ENCODE measurements at places on chromosomes 4 and X.

- no peak for DNase-seq
Observed at GRCh38 chr4:7161721-7162214, 30.6 kb upstream of the SORCS2 start.

DNA sequence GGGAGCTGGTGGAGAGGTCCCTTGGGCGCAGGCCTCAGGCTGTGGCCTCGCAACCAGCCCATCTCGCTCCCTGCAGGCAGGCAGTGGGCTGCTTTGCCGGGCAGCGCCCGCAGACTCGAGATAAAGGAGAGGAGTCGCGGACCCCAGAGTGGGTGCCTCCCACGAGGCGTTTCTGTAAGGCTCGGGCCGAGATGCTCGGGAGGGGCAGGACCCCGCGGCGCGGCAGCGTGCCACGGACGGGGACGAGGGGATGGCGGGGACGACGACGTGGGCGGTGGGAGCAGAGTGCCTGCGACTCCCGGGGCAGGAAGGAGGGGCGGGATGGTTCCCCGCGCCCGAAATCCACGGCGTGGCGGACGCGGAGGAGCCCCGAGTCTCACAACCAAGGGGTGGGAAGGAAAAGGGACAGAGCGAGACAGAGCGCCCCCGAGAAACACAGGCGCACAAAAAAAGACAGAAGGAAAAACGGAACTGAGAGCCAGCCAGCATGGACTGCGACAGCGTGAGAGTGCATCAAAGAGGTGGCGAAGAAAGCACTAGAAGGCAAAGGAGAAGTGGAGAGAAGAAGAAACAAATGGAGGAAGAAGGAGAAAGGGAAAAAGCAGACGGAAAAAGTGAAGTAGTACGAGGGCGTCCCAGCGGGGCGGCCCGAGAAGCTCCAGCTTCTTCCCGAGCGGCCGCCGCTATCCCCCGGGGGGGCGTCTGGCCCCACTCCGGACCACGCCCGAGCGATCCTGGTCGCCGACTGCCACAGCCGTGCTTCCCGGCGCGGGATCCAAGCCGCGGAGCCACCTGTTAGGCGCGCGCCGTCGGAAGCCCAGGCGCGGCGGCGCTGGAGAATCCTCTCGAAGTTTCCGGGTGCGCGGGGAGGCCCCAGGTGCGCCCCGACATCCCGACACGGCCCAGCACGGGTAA, 1.5 kb downstream of the BEND4 start:
- no peak for DNase-seq

GRCh38 chr4:139692309-139693012, 26.8 kb downstream of the MGST2 start:
- DNase-seq, result no peak

DNA sequence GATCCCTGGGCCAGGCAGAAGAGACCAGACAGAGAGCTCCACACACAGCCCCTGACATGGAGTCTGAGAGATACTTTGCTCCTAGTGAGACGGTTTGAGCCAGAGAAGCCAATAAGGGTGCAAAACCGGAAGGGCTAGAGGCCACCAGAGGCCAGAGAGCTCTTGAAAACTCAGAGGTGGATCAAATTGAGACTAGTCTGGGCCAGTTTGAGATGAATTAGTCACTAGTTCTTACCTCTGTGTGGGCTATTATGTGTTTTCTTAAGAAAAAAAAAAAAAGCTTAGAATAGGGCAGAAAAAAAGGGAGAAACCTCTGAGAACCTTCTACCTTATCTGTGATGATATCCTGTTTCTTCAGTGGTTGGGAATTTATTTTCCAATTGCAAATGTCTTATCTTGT, 110.4 kb upstream of the EDNRA start:
- no peak for DNase-seq

- DNase-seq, result no peak
Observed at GRCh38 chr4:123345137-123345934, 51.3 kb upstream of the SPRY1 start.

DNA sequence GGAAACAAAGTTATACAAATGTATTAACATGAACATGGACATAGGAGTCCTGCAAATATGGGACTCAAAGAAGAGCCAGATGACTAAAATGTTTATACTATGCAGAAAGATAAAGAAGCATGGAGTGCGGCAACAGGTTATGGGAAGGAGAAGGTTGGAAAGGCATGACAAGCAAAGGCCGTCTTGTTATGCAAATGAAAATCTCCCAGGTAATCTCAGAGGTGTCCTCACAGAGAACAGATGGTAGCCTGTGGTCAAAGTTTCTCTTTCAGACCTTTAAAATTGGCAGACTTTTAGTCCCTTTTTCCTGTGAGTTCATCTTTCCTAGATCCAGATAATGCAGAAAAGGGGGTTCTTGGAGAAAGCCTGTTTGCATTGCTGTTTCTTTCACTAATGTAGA, 116.4 kb upstream of the BEND4 start:
- no peak for DNase-seq

- no peak for DNase-seq
Observed at GRCh38 chr4:185304541-185304940, 91.2 kb downstream of the LRP2BP start.

GRCh38 chr4:140256941-140257340, 103.0 kb upstream of the MAML3 start:
- DNase-seq, result no peak

GRCh38 chrX:132217203-132218073, 1.8 kb downstream of the RAP2C start:
- peak; percentile 17 for DNase-seq

- DNase-seq, result no peak
Observed at GRCh38 chr4:13558881-13559280, 14.6 kb upstream of the NKX3-2 start.

GRCh38 chr4:120765260-120765680, 157.3 kb downstream of the PRDM5 start:
- DNase-seq, result no peak

GRCh38 chrX:14690553-14690952, 161.2 kb downstream of the GLRA2 start:
- no peak for DNase-seq

GRCh38 chr4:101066626-101067170, 280.6 kb downstream of the PPP3CA start:
- no peak for DNase-seq

GRCh38 chr4:82691431-82691830, 107.2 kb downstream of the SCD5 start:
- no peak for DNase-seq

GRCh38 chr4:6672131-6672530, 21.5 kb upstream of the S100P start:
- DNase-seq, result no peak

DNA sequence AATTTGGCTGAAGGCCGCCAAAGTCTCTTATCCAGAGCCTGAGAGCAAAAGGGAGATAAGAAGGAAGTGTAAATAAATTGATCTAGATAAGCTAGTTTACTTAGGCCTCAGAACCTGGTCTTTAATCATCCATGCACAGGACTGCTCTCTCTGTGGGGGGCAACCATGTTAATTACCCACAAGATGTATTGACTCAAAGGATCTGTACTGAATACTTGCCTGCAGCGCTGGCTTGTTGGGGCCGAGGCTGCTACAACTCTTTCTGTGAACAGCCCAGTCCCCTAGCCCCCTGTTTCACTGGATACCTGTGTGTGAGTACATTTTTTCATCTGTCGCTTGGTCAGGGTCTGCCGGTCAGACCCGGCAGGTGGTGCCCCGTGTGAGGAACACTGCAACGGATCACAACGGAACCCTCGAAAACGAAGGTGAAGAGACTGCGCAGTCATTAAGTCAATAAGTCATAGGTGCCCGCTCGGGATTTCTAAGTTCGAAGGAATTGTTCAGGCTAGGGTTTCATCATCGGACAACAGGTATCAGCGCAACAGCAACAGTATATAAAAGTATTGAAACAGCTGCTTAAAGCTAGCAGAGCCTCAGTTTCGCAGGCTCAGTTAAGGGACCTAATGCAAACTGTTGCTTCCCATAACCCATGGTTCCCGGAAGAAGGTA, 8.3 kb downstream of the MAGEA11 start:
- no peak for DNase-seq

- DNase-seq, result no peak
Observed at GRCh38 chrX:120759685-120760084, 116.0 kb downstream of the CT47B1 start.

DNA sequence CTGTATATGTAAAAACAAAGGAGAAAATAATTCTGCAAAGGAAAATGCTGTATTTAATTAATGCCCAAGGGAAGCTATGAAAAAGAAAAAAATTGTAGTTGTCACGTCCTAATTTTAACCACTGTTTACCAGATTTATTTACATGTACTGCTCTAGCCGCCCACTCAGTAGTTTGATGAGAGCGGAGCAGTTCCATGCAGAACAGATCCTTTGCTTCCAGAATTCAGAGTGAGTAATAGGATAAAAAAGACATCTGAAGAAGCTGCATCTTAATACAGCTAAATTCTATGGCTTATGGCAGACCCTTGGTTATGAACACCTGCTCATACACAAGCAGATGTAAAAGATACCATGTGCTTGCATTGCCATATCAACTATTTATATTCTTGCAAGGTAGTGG, 287.0 kb downstream of the GASK1B start:
- no peak for DNase-seq

DNA sequence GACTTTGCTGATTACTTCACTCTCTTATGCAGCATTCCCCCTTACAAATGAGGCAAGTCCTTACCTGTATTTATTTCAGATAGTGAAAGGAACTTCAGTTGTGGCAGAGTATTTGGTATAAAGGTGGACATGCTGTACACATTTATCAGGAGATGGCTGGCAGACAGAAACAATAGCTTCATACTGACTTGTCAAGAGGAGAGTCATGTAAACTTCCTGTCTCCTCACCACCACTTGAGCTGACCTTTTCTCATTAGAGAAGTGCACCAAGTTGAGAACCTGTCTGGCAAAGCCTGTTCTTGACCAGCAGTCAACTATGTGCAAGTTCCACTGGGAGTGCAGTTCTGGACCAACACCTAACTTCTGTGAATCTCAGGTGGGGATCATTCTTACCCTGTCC, 80.8 kb downstream of the LARP1B start:
- no peak for DNase-seq

DNA sequence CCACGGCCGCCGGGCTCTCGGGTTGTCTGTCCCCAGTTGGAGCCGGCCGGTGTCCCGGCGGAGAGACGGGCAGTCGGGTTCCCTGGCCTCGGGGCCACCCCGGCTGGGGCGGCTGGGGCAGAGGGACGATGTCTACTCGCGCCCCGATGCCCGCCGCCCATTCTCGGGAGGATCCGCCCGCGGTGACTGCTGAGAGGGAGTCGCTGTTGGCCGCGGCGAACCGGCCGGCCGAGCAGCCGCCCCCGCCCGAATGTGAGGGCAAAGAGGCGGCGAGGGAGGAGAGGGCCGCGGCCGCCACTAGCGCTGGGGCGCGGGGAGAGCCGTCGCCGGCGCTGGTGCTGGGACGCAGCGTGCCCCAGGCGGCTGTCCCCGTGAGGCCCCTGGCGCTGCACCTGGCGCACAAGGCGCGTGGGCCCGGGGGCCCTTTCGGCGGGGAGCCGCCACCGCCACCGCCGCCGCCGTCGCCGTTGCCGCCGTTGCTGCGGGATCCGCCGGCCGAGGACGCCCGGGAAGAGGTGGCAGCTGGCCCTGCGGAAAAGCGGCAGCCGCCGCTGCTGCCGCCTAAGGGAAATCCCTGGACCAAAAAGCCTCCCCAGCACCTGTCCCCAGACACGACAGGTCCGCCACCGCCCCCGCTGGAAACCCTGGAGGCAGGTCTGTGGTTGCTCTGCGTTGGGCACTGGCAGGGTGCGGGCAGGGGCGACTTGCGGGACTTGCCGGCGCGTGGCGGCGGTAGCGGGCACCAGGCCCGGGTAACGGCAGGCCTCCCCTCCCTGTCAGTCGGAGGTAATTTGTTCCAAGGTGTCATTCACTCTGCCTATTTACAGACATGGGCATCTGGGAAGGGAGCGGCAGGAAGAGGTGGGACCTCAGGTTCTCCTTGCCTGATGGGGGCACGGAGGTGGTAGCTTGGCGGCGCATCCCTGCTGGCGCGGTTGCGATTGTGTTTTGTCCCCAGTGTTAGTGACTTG, 739 bp downstream of the LARP1B start:
- DNase-seq, result peak; percentile 42

- DNase-seq, result no peak
Observed at GRCh38 chr4:20612313-20612712, 87.9 kb upstream of the PACRGL start.

DNA sequence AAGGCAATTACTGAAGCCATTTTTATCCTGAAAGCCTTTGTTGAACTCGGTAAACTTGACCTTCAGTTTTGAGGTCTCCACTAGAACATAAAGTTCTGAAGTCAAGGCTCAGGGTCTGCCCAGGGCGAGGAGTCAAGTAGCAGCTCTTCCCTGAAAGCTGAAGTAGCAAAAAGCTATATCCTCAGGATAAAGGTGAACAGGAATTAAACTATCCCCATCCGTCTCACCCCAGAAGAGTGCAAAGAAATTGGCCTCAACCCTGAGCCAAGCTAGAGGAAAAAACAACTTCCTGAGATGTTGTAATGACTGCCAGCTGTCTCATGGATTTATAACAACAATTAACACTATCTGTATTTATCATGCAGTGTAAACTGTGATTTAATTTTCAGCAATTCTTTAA, 590.8 kb downstream of the SPRY1 start:
- DNase-seq, result no peak

GRCh38 chr4:107863850-107864371, 39.2 kb downstream of the SGMS2 start:
- no peak for DNase-seq

DNA sequence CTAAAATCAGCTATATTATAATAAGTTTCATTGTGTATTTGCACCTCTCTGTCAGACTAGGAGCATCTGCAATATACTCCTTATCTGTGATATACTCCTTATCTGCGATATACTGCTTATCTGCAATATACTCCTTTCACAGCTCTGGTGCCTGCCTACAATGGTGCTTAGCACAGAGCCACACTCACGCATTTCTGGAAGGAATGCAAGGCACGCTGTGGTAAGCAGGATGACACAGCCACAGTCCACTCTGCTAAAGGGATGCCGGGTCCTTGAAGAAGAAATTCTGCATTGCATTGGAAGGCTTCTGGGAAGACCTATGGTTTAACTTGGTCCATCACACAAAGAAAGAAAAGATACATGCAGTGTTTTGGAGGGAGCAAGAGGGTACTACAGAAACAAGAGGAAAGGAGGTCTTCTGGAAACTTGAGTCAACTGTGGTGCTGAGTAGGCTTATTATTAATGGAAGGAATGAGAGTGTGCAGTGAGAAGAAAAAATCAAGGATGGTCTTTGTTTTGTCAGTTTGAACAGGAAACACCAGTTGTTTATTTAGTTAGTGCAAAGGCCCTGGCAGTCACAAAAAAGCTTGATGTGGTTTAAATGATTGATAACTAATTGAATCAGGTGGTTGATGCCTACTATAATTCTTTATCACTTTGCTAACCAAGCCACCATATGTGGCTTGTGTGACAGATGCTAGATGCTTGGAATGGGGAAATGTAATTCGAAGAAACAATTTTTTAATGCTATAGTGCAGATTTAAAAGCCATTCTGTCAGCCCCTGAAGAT, 342.3 kb downstream of the GRXCR1 start:
- no peak for DNase-seq

DNA sequence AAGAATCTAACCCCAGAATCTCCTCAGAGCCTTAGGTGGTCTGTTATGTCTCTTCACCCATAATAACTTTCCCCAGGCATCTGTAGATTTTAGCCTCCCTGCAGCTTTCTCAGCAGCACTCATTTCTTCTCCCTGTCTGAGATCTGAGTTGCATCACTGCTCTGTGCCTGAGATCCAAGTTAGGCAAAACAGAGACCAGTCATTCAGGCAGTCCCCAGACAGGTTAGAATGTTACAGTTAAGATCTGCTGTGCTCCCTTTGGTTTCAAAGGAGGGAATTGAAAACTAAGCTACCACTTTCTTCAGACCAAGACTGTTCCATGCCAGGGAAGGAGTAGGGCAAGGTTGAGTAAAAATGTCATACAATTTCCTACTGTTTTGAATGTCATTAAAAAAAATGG, 65.3 kb downstream of the TENT5D start:
- no peak for DNase-seq

GRCh38 chrX:68018248-68019203, 414.8 kb downstream of the OPHN1 start:
- no peak for DNase-seq
